Fibroblast of skin of abdomen (primary cell): ENCODE measurements at places on chromosomes 16 and 17.

GRCh38 chr17:4936436-4936835, 3.4 kb downstream of the SLC25A11 start:
- no peak for DNase-seq

GRCh38 chr17:82848022-82848592, 8.3 kb upstream of the ZNF750 start:
- peak; percentile 62 for DNase-seq

- DNase-seq = no peak
These were observed 7.2 kb upstream of the CCDC182 start for GRCh38 chr17:57752031-57752905.

DNA sequence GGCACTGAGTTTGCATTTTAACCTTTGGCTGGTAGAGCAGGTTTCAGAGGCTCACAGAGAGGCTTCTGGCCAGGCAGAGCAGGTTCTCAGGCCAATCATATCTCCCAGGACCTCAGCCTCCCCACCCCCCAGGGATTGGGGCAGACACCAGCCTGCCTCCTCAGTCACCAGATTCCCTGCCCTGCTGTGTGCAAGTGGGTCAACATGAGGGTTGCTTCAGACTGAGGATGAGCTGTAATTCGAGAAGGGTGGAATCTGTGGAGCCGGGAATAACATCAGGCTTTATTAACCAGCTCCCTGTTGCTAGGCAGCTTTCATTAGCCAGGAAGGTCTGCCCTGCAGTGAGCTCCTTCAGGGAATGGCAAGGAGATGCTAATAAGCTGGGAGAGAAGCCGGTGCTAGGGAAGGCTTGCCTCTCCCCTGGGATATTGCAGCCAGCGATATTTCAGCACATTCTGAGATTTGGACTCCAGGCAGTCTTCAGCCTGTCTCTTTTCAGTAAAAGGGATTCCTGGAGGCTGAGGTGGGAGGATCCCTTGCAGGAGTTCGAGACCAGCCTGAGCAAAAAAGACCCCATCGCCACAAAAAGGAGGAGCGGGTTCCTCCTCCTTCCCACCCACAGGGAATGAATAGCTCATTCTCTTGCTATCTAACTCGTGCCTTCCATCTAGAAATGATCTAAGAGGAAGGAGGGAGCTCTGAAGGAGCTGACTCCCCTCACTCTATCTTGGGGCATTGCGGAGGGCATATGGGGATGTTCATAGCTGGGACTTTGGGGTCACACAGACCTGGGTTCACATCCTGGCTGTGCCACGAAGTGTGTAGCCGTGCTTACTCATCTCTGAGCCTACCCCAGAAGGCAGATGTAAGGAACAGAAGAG, 10.7 kb downstream of the SGSM2 start:
- DNase-seq = peak; percentile 74

DNA sequence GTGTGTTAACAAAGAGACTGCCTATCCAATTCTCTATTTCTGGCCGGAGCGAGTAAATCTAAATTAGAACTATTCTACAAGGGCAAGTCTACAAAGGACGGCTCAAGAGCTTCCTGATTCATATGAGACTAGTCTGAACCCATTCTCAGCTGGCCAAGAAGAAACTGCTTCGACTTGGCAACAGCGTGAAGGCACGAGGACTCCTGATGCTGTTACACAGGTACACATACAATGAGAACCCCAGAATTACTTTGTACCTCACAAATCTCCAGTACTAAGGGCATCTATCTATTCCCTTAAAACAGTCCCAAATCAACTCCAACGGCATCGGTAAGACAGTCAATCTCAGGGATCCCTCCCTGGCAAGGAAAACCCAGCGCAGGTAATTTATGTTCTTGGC, 1.5 kb downstream of the CRK start:
- DNase-seq = no peak

DNA sequence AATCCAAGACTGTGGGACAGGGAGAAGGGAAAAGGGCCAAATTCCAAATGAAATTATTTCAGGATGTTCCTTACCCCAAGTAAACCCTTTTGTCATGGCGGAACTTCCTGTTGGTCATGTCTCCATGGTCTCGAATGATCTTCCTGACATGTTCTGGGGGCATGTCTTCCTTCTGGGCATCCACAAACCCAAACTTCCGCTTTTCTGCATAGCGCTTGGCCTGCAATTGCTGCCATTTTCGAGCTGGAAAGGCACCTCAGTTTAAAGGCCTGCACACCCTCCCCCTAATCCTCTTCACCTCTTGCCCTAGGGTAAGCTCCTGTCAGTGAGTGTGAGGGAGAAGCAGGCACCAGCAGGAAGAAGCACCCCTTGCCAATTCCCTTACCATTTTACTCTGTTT, 1.2 kb downstream of the PRPF8 start:
- no peak for DNase-seq
